ENCODE measurements at places on chromosomes 4 and X.

DNA sequence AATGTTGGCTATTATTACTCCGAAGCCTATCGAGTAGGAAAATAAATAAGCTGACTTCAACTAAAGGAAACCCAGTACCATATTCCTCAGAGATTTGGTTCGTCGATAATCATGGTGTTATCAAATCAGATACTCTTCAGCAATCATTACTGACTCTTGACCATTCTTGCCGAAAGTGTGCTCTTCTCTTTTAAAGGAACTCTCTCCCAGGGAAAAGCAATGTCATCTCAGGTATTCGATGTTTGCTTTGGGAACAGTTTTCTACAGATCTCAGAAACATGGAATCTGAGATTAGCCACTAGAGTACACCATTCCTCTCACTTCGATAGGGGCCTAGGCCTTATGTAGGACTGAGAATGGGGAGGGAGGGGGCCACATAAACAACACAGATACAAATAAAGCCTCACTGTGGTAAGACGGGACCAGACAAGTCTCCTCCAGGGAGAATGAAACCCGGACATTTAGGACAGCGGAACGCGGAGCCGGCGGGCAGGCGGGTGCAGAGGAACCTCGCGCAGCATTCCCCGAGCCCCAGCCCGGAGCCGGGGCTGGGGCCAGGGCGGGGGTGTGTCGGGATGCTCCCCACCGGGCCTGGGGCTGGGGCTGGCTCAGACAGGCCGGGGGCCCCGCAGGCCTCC lies 581 bp downstream of the DNAJB14 start:
- DNase-seq: peak; percentile 49

DNA sequence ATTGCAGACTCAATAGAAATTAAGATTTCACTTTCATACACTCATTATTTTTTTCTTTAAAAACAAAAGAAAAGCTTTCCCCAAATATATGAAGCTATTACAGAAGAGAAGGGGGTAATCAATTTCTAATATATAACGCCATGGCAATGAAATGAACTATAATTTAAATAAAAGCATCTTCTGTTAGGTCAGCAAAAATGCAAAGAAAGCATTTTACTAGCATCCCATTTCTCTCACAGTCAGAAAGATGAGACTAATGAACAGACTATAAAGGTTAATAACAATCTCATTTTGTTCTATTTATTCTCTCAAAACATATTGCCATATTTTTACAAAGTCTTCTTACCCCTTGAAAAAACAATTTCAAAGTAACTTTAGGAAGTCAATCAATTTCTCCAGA lies 89.0 kb downstream of the TRIML1 start:
- no peak for DNase-seq

GRCh38 chr4:11564021-11564420 lies 135.3 kb upstream of the HS3ST1 start:
- no peak for DNase-seq

DNA sequence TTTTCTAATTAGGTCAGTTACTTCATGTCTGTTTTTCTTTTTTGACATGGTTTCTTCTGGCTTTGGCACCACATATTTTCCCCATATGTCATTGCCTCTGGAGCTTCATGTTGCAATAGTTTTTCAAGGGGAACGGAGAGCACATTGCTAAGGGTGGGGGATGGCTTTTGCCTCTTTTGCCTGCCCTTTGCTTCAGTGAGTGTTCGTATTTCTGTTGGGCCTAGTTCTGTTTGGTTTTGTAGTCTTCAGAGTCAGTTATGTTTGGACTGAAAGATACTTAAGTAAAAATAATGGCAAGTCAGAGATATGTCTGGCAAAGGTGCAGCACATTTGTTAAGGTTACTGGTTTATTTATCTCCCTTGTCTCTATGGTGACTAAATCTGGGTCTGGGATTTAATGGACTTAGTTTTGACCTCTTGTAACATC lies 29.1 kb downstream of the FHL1 start:
- DNase-seq: no peak

GRCh38 chr4:184154199-184154598 lies 63.5 kb downstream of the ENPP6 start:
- DNase-seq: no peak

DNA sequence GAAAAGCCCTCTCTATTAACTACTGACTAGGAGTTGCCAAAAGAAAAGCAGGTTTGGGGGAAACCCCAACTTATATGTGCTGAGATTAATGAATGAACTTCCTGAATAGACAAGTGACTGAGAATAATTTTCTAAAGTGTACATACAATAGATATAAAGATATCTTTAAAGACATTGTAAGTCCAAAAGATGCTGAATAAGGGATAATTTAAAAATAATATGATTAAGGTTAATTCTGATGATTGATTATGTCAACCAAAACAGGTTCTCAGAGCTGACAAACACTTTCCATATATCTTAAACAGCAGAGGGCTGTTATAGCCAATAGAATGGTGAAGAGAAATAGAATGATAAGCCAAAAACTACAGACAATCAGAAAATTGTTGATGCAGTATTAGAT lies 28.6 kb downstream of the AGA start:
- no peak for DNase-seq

DNA sequence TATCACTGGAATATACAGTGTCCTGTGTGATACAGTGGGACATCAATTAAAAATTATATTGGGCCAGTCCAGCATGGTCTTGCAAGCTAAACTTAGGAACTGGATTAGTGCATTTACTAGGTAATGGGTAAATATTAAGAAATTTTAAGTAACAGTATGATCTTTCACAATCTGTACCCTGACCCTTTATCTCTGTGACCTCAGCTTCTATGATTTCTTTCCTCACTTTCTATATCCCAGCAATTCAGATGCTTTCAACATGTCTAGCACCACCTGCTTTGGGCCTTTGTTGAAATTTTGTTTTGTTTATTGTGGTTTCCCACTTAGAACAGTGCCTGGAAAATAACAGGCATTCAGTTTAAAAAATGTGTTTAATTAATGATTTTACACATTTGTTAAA lies 2295.4 kb downstream of the ARAP2 start:
- no peak for DNase-seq

- DNase-seq: no peak
Measured at GRCh38 chr4:101693842-101694398, 96.6 kb upstream of the BANK1 start.

- no peak for DNase-seq
Measured at GRCh38 chrX:47523713-47524166, 37.3 kb upstream of the ARAF start.

DNA sequence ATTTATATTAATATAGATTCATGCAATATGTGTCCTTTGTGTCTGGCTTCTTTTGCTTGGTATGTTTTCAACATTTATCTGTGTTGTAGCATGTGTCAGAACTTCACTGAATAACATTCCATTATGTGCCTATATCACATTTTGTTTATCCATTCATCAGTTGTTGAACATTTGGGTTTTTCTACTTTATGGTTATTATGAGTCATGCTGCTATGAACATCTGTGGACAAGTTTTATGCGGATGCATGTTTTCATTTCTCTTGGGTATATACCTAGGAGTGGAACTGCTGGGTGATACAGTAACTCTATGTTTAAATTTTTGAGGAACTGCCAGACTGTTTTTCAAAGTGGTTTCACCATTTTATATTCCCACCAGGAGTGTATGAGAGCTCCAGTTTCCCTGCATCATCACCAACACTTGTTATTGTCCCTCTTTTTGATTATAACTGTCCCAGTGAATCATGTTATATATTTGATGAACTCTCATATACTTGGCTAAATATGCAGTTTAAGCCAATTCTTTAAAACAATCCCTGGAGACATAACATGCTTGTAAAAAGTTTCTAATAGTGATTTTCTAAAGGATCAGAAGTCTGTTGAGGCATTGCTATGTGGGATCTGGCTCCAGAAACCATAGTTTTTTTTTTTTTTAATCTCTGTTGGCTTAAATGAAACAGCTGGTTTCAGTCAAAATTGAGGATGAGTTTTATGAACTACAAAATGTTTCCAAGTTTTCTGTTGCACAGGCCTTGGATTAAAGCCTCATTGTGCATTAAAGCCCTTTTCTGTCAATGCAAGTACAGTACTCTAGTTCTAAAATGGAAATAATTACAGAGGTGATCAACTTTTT lies 21.6 kb upstream of the REPS2 start:
- no peak for DNase-seq

DNA sequence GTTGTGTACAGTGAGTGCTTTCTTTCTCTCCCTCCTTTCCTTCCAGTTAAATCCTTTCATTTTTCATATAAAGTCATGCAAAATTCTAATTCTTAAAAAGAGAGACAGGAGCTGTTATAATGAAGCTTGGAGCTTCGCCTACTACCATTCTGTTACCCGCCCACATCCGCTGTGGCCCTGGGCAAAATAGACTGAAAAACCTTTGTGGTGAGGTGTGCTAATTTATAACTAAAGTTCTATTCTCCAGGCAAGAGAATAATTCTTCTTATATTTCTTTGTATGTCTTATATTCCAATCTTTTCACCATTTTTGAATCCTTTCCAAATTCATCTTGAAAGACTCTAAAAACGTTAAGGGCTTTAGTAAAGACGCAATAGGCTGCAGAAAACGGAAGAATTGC lies 7.0 kb downstream of the QRFPR start:
- DNase-seq: no peak

GRCh38 chrX:45632506-45632905 lies 431.8 kb upstream of the DIPK2B start:
- DNase-seq: no peak

GRCh38 chrX:123882391-123882790 lies 22.5 kb downstream of the XIAP start:
- DNase-seq: no peak

GRCh38 chr4:114758066-114758465 lies 159.5 kb downstream of the UGT8 start:
- DNase-seq: no peak

DNA sequence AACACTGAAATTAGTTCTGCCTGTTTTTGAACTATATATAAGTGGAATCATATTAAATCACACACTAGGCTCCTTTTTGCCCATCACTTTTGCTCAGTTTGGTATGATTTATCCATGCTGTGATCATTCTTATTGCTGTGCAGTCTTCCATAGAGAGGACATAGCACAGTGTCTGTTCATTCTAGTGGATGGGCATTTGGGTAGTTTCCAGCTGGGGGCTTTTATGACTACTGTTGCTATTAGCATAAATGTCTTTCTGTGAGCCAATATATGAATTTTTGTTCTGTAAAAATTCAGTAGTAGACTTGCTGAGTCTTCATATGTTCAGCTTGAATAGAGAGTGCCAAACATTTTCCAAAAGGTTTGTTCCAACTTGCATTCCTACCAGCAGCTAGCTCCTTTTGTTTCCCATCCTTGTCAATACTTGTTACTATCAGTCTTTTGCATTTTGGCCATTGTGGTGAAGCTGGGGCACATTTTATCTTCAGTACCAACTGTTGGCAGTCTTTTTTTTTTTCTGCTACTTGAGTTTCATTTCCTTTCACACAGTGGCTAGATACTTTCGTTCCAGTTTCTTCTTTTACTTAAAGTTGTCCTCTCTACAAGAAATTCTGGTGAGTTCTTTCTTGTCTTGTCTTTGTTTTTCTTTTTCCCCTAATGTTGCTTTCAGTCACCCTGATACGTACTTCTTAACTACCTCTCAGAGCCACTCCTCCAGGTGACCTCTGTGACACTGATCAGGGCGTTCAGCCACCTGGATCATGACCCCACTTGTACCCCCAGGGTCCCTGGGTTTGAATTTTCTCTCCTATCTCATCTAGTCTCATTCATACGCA lies 87.0 kb downstream of the ANXA3 start:
- DNase-seq: no peak

DNA sequence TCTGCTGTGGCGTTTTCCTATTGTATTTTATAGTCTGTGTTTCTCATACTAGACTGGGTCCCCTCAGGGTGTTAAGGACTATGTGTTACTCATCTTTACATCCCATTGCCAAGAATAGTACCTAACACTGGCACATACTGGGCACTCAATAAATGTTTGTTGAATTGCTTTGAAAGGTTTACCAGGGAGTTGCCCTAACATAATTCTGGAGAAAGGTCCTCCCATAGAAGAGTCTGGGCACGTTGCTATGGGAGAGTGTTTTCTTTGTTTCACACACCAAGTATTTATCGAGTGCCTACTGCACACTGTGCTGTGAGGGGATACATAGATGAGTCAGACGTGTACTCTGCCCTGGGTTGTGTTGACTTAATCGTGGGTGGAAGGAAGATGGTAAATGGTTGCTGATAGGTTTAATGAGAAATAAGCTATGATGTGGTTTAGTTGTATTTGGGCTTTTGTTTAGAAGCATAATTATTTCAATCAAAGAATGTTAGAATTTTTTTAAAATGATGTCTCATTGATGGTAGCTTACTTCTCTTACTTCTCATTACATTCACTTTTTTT lies 42.9 kb downstream of the AFF1 start:
- DNase-seq: no peak

DNA sequence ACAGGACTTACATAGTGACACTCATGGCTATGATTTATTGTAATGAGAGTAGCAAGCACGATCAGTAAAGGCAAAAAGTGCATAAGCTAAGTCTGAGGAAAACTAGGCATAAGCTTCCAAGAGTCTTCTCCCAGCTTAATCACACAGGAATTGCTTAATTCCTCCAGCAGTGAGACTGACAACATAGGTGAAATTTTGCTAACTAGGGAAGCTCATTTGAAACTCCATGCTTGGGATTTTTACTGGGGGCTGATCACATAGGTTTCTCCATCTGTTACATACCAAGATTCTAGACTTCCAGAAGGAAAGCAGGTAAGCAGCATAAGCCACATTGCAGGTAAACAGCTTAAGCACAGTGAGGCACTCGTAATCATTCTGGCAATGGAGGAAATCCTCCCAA lies 71.8 kb upstream of the FHDC1 start:
- DNase-seq: no peak

DNA sequence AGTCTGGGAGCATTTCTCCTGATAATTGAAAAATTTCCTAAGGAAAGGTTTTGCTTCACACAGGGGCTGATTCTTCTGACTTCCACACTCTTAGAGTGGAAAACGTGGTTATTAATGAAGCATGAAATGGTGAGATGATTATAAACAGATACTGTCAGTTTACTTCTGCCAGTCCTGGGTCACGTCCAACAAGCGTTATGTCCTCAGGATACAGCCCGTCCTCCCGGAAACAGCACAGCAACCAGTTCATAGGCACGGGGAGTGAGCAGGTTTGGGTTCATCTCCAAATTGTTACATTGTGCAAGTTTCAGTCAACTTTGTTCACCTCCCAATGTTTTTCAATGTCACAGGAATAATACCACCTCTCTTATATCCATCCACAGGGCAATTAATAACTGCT lies 98.8 kb downstream of the NPNT start:
- no peak for DNase-seq

DNA sequence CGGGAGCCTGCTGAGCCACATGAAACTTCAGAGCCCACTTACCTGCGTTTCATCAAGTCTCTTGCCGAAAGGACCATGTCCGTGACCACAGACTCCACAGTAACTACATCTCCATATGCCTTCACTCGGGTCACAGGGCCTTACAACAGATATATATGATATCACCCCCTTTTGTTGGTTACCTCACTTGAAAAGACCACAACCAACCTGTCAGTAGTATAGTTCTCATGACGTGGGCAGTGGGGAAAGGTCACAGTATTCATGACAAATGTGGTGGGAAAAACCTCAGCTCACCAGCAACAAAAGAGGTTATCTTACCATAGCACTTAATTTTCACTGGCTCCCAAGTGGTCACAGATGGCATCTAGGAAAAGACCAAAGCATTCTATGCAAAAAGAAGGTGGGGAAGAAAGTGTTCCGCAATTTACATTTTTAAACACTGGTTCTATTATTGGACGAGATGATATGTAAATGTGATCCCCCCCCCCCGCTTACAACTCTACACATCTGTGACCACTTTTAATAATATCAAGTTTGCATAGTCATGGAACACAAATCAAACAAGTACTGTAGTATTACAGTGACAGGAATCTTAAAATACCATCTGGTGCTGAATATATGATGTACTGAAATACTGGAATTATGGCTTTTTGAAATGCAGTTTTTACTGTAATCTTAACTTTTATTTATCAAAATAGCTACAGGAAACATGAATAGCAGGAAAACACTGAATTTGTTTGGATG lies 129.9 kb downstream of the TET2 start:
- DNase-seq: no peak
